ENCODE measurements at places on chromosomes 3 and 15. TPM values are rescaled to one million over a fixed set of nuclear protein-coding genes. Genes with fewer than 3 reads are reported as not detected.

- no peak for DNase-seq
These were observed 42.3 kb downstream of the FGD5 start for GRCh38 chr3:14861031-14861430.

GRCh38 chr3:32082721-32083120 is 23.7 kb upstream of the GPD1L start:
- no peak for DNase-seq

DNA sequence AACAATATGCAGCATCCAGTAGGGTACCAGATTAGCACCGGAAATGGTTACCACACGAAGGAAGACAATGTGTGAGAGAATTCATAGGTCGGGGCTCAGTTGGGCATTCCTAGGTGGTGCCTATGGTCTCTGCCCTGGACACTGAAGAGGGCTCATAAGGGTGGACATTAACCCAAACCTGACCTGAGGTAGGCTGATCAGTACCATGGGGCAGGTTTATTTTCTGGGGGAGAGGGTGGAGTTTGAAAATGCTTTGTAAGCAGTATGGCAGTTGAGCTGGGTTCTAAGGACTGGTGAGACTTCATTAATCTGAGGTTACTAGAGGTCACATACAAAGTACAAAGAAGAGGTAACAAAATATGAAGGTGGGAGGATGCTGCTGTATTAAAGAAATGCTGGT is 68.4 kb downstream of the RPL22L1 start:
- DNase-seq, result no peak

Gene RUBCN
- total RNA-seq, result 19.3 TPM

DNA sequence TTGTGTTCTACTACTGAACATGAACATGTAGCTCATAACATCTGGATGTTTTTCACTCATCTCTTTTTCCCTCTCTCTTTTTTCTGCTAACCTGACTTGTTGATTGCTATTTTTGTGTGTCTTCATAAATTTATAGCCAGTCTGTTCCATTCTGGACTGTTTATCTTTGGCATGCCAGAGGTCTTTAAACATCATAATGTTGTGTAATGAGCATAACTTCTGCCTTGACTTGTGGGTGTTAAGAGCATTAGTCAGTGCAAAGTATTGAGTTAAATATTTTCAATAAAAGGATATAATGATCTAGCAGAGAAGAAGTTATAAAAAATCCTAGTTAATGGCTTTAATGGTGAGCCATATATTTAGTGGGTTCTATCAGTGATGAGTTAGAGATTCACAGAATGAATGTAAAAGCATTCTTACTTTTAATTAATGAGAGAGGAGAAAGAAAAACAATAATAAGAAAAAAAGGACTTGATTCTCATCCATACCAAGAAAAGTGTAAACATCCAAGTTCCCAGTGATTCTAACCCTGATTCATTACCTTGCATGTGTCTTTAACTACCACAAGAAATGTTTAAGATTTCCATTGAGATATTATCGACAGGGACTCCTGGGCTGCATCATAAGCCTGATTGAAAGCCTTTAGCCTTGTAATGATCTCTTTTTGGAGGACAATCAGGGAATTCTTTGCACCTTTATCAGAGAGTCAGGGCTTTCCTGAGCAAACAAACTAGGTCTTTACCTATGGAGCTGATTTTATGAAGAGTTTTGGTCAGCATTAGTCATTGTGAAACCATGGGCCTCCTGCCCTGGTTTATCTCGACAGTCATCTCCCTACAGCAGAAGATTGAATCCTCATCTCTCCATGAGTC is 22.9 kb downstream of the MITF start:
- DNase-seq, result no peak

GRCh38 chr3:57292159-57292896 is at the start of gene ASB14:
TSS of gene ASB14 (minus strand) at chr3:57292685. CDS start at chr3:57292033, 652 bp downstream.
- no peak for DNase-seq

DNA sequence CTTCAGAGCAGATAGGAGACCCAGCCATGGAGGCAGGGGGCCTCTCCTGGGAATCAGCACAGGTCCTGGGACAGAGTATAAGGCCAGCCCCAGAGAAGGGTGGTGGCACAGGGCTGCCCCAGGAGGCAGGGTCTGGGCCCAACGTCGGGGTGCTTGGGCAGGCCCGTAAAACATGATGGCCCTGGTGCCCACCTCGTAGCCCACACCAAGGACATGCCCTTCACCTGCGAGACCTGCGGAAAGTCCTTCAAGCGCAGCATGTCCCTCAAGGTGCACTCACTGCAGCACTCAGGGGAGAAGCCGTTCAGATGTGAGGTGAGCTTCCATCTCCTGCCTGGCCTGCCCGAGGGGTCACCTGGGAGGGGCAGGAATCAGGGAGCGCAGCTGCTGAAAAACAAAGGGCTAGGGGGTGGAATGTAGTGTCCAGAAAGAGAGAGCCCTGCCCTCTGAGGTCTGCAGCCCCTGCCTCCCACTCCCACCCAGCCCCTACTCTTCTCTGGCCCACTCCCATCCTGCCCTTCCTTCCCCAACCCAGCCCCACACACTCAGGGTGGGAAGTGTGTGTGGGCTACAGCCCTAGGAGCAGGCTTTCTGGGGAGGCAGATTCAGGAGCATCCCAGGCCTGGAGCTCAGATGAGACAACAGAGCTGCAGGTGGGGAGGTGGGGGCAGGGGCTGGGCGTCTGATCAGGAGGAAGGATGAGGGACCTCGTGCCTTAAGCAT is 9.5 kb downstream of the ZBTB47 start:
- DNase-seq, result no peak

- DNase-seq, result no peak
These were observed 31.7 kb upstream of the SYNM start for GRCh38 chr15:99073008-99073717.

Gene SEMA3G
- total RNA-seq, result 12.3 TPM

- no peak for DNase-seq
These were observed 452 bp downstream of the TMEM158 start for GRCh38 chr3:45225465-45226205.

Gene LDHAL6B
- total RNA-seq, result not detected

Gene PSMD6
- 73.7 TPM for total RNA-seq

Gene B2M
- total RNA-seq, result 1,155 TPM

- DNase-seq, result no peak
These were observed 746.8 kb upstream of the LMCD1 start for GRCh38 chr3:7754653-7755441.

DNA sequence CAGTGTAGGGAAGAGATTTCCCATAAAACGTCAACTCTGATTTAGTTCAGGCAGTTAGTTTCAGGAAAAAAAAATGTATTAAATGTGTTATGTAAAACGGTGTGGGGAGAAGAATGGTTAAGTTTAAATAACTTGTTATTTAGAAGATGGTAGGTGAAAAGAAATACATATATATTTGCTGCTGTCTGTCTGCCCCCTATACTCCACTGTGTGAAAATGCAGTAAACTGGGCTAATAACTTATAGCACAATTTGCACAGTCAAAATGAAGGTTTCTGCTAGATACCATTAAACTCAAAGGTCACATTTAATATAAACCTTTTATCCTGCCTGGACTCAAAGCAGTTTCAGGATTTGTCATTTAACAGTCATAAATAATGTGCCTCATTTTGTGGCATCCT is 515.0 kb downstream of the FGF12 start:
- DNase-seq, result no peak

Gene CISH
- total RNA-seq, result 13.2 TPM

DNA sequence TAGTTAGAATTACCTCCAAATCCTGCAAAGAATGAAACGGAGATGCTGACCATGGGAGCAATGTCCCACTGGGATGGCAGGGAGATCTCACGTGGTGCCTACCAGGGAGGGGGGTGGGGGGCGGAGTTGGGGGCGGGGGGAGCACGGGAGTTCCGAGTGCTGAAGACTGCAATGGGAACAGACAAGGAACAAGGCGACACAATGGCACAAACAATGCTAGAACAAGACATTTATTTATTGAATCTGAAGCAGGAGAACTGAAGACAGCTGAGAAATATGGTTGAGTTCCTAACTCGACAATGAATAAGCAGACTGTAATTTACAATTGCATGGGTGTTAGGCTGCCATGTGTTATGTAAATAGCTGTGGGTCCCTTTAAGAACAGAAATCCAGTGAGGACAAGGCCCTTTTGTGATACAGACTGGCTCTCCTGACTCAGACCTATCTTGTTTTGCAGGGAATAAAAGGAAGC is 91.2 kb downstream of the AQP9 start:
- DNase-seq, result no peak

Gene SERINC4
- 0.30 TPM for total RNA-seq

GRCh38 chr15:97350813-97351212 is 609.7 kb upstream of the ARRDC4 start:
- no peak for DNase-seq

Gene ATP1B3
- total RNA-seq, result 39.7 TPM
